Fibroblast of skin of left quadriceps (primary cell): ENCODE measurements at places on chromosomes 7 and 10.

- no peak for DNase-seq
Observed at GRCh38 chr10:124059551-124059950, 33.8 kb downstream of the CHST15 start.

- no peak for DNase-seq
Observed at GRCh38 chr10:43685744-43686143, 37.1 kb upstream of the ZNF32 start.

GRCh38 chr10:7230951-7231350, 179.9 kb downstream of the SFMBT2 start:
- DNase-seq, result peak; percentile 3

DNA sequence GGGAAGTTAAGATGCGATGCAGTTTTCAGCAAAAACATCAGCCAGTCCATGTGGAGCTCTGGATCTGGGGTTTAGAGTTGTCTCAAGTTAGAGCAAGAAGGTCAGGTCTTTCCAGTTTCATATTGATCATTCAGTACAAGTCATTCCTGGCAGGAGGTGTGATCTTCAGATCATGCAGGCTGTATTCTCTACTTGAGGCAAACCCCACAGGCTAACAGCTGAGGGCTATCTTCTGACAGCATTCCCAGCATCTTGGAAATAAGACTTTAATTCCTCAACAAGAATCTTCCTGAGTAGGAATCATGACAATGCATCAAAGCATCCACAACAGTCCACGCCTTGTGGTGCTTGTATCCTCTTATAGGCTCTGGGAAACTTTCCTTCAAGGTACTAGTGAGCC, 94.9 kb upstream of the ZNF438 start:
- no peak for DNase-seq

GRCh38 chr10:59287587-59288255, 74.6 kb downstream of the FAM13C start:
- DNase-seq, result no peak
